ENCODE measurements at places on chromosomes 4 and X.

GRCh38 chr4:186621959-186622553 is 66.7 kb upstream of the MTNR1A start:
- DNase-seq, result no peak

DNA sequence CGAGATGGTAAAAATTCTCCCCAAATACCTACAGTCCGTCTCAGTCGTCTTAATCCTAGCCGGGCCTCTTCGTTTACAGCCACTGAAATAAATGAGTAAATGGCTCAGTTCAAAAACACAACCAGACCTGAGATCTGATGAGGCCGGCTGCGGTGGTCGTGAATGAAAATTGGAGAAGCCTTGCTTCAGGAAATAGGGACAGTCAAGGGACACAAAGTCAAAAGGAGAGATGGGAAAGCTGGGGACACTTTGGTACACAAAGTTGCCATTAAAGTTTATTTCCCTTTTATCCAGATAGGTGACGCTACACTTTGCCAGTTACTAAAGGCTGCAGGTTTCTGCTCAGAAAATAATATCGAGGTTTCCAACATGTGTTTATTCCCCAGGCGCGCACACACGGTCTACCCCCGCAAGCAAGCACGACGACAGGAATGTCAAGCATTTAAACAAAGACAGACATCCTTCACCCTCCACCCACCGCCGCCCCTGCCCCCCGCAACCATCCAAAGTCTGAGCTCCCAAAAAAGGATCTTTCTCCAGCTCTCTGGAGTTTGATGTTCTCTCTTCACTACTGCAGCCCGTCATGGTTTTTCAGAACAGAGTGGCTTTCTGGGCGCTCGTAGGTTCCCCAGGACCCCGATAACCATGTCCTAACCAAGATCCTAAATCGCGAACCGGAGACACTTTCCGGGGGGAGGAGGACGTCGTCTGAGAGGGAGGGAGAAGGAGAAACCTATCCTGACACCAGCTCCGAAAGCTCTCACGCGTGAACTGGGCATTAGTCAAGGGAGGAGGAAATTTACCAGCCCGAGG is 1.3 kb upstream of the PCDH7 start:
- peak; percentile 20 for DNase-seq

GRCh38 chr4:79331126-79331876 is 5.4 kb upstream of the NAA11 start:
- DNase-seq, result peak; percentile 62

DNA sequence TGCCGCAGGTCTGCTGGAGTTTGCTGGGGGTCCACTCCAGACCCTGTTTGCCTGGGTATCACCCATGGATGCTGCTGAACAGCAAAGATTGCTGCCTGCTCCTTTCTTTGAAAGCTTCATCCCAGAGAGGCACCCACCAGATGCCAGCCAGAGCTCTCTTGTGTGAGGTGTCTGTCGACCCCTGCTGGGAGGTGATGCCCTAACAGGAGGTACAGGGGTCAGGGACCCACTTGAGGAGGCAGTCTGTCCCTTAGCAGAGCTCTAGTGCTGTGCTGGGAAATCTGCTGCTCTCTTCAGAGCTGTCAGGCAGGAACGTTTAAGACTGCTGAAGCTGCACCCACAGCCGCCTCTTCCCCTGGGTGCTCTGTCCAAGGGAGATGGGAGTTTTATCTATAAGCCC is 162.7 kb downstream of the NAF1 start:
- no peak for DNase-seq

DNA sequence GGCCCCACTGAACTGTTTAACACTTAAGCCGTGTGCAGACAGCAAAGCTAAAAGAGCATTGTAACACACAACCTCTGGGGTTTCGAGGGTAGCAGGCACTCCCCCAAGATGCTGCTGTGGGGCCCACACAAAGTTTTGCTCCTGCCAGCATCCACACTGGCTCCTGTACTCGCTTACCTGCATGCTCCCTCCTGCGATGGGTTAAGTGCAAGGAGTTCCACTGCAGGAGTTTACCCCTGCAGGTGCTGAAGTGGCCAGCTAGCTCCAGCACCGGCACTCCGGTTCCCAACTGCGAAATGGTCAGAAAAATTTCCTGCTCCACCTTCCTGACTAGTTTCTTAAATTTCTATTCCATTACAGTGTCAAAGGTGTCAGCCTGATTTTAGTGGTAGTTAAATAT is 443.5 kb downstream of the PCDH10 start:
- no peak for DNase-seq

DNA sequence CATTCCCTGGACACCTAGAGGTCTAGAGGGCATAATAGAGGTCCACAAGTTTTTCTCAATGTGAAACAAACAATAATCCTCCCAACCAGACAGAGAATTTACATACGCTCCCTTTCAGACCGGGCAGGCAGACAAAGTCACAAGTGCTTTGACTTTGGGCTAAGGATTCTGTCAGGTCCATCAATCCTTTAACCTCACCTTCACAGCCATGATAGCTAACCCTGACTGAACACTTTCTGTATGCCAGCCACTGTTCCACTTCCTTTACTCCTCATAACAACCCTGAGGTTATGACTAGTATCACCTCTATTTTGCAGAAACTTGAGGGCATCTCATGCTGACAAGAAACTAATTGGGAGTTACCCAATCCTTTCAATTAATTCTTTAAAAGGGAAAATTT is 118.8 kb upstream of the AFF2 start:
- no peak for DNase-seq

DNA sequence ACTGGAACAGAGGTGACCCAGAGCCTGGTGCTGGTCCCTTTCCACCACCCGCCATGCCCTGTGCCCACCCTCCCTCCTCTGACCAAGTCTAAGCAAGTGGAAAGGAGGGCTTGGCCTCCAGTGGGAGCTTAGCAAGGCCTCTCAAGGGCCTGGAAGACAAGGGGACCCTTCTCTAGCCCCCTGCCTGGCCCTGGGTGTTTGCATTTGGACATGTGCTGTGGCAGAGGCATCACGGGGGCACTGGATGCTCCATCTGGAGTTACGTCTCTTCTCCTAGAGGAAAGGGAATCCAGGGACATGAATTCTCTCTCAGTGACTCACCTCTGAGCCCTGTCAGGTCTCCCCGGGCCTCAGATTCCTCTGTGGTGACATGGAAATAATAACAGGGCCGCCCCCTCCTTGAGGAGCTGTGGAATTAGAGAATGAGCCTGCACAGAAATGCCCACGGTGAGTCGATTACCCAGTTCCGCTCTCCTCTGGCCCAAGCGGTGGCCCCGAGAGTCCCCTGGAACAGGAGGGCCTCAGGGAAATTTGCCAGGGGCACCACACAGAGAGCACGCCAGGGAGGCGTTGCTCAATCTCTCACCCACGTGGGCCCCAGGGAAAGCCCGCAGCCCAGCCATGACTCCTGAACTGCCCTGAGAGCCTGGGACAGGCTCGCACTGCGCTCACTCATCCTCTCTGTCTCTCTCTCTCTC is 189.6 kb downstream of the BCOR start:
- no peak for DNase-seq

- no peak for DNase-seq
These were observed 65.4 kb upstream of the NKX1-1 start for GRCh38 chr4:1471443-1472147.

DNA sequence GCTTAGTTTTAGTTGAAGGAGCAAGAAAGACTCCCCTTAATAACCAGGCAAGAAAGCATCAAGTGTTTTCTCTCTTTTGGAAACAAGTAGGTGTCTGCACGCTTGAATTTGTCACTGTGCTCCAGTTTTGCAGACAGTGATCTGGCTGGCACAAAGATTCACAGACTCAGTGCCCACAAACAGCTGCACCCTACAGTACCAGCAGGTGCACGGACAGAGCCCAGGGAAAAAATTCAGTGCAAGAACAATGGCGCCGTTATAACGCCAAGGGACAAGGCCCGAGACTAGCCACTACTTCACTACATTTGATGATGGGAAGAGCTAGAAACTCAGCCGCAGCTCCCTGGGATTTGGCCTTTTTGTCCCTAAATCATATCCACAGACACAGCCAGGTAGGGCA is 56.0 kb downstream of the ZNF827 start:
- no peak for DNase-seq

DNA sequence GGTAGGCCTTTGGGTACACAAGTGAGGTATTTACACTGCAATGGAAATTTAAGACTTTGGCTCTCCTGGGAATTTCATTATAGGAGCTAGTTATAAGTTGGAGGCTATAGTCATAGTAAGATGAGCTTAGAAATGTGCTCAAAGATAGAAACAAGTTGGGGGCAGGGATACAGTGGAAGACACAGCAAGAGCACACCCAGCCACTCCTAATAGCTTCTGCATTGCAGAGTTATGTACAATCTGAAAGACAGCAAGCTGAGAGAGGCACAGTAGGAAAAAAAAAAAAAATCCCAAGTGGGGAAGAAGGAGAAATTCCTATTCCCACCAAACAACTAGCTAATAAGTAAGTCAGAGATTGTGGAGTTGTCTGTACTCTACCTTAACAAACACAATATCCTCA is 41.9 kb upstream of the TAF9B start:
- DNase-seq, result no peak

GRCh38 chrX:18917831-18918230 is 66.1 kb downstream of the PHKA2 start:
- DNase-seq, result no peak

- no peak for DNase-seq
These were observed 52.0 kb downstream of the RELL1 start for GRCh38 chr4:37634180-37634579.

- DNase-seq, result no peak
These were observed 112.1 kb upstream of the NWD2 start for GRCh38 chr4:37132351-37132974.

DNA sequence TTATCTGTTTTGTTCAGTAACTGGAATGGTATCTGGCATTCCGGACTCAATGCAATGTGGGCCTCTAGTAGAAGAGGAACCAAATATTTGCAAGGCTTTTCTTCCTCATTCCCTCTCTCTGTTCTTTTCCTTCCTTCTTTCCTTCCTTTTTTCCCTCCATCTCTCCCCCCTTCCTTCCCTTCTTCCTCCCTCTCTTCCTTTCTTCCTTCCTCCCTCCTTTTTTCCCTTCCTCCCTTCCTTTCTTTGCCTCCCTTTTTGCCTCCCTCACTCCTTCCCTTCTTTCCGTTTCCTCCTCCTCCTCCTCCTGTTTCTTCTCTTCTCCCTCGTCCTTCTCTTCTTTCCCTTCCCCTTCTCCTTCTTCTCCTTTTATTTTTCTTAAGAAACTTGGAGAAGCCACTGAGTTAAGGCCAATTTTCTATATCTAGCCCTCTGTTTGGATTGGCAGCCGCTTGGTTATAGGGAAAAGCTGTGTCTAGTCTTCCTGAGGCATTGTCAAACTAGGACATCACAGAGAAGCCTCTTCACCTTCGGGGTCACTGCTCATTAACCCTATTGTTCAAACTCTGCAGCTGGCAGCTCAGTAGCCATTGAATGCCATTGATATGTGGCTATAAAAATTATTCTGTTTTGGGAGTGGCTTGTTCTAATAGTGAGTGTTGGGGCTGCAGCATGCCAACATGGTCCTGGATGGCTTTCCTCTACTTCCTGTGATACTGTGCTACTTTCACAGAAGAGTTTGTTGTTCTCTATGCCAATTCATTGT is 95.9 kb downstream of the CFAP299 start:
- no peak for DNase-seq

- DNase-seq, result peak; percentile 65
These were observed 701 bp upstream of the BCOR start for GRCh38 chrX:40098264-40099054.

- no peak for DNase-seq
These were observed 287.0 kb downstream of the ARHGAP24 start for GRCh38 chr4:85761803-85762528.

- DNase-seq, result no peak
These were observed 1.3 kb downstream of the SH3TC1 start for GRCh38 chr4:8200302-8200975.

- no peak for DNase-seq
These were observed 13.6 kb downstream of the STOX2 start for GRCh38 chr4:183918696-183919095.

- DNase-seq, result no peak
These were observed 54.0 kb upstream of the PACRGL start for GRCh38 chr4:20646287-20646686.

GRCh38 chrX:40503094-40503493 is 77.7 kb upstream of the ATP6AP2 start:
- no peak for DNase-seq

GRCh38 chrX:97234471-97235081 is 350.9 kb downstream of the RPA4 start:
- DNase-seq, result no peak

DNA sequence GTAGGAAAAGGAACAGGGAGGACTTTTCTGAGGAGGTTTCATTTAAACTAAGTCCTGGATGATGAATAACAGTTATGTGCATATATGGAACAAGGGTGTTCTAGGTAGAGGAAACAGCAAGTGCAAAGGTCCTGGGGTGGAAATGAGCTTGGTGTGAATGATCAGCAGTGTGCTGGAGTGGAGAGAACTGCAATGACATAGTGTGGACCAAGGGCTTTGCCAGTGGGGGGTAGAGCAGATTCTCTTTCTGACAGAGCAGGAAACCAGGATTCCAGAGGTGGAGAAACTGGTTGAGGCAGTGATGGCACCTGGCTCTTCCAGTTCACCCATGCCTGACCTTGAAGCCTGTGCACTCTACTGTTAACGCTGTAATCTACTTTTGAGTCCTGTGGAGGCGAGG is 1.7 kb downstream of the PPP1R3F start:
- DNase-seq, result no peak

GRCh38 chr4:83297548-83298260 is 13.1 kb upstream of the COQ2 start:
- no peak for DNase-seq

DNA sequence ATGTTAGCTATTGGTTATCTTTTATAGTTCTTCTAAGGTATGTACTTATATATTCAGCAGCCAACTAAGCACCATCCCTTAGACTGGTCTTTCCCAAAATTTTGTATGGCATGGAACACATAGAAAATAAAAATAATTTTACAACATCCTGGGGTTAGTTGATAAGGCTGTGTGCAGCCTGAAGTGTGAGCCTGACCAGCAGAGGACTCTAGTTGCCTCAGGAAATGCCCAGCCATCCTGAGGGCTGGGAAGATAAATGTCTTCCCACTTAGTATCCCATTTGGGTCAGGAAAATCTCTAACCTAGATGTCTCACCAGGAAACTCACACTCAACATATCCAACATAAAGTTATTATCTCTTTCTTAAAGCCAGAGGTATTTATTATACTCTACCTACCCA is 251.4 kb upstream of the POF1B start:
- DNase-seq, result no peak

DNA sequence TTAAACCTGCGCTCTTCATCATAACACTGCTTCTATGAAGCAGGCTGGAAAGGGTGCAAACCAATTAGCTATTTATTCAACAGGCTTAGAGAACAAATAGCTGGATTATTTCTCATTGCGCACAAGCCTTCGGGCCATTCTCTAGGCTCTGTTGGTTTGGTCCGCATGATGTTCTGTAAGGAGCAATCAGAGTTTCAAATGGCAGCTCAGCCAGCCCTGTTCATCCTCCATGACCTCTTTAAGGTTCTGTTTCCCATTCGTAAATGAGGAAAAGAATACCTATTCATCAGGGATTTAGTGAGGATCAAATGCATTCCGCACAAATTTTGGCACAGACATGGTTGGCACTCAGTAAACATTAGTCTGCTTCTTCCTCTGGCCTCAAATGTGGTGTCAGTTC is 15.5 kb upstream of the GPM6A start:
- no peak for DNase-seq

Measured in SK-N-DZ (cell line).